ENCODE measurements at places on chromosomes 5 and 9.

GRCh38 chr5:169914766-169915165, 65.5 kb downstream of the INSYN2B start:
- no peak for DNase-seq

- DNase-seq = no peak
Measured at GRCh38 chr9:123346026-123346425, 10.0 kb upstream of the CRB2 start.

DNA sequence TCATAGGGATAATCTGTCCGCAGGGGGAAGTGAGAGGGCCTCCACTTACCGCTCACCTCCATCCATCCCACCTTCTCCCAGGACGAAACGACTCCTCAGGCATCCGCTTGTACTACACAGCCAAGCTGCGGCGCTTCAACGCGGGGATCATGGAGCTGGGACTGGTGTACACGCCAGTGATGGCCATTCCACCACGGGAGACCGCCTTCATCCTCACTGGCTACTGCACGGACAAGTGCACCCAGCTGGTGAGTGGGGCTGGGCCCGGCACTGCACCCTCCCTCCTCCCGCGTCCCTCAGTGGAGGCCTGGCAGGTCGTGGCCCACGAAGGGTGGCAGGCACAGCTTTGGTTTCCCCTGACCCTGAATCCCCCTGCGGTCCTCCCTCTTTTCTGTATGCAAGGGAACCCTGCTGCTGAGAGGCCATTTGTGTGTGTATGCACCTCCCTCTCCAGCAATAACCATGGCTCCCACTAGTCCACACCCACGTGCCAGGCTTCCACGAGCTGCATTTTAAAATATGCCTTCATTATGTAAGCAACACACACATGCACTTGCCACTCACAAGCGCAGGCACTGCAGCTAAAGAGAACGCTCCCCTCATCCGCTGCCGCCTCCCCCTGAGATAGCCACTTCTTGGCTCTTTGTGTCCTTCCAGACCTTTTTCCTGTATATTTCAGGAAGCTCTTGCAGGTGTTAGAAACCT, 11.8 kb downstream of the DBH start:
- no peak for DNase-seq

DNA sequence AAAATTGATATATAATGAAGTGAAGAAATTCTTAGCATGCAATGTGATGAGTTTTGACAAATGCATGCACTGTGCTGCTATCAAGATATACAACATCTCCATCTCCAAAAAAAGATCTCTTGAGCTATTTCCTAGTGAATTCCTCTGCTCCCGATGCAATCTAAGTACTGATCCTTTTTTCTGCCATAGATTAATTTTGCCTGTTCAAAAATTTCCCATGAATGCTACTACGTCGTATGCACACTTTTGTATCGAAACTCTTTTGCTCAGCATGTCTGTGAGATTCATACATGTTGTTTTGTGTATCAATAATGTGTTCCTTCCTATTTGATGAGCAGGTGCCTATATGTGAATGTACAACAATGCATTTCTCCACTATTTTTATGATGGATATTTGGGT, 647.4 kb downstream of the MTRR start:
- DNase-seq = no peak

- no peak for DNase-seq
Measured at GRCh38 chr5:59683311-59683710, 210.2 kb downstream of the PDE4D start.

DNA sequence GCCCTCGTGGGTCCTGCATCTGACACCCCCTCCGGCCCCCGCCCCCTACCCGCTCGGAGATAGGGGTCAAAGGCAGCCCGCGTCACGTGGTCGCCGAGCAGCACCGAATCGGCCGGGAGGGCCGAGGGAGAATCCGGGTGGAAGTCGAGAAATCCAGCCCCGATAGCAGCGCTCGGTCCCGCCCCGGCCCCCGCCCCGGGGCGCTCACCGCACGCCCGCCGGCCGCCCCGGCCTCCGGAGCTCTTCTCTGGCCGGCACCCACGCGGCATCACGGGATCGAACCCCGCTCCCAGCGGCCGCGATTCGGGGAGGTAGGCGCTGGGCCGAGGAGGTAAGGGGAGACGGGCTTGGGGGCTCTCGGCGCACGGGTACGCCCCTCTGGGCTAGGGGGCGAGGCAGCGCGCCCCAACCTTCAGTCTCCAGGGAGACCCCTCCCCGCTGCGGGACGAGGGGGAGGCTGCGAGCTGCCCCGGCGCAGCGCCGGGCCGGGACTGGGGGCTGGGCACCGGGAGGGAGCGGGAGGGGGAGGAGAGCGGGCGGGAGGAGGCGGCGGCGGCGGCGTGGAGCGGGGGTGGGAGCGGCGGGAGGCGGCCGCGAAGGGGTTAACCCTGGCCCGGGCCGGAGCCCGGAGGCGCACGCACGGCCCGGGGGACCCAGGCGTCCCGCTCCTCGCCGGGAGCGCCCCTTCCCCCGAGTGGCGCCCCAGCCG, 22.1 kb upstream of the NDST1 start:
- DNase-seq = no peak

GRCh38 chr5:119385136-119385535, 29.3 kb downstream of the TNFAIP8 start:
- no peak for DNase-seq

DNA sequence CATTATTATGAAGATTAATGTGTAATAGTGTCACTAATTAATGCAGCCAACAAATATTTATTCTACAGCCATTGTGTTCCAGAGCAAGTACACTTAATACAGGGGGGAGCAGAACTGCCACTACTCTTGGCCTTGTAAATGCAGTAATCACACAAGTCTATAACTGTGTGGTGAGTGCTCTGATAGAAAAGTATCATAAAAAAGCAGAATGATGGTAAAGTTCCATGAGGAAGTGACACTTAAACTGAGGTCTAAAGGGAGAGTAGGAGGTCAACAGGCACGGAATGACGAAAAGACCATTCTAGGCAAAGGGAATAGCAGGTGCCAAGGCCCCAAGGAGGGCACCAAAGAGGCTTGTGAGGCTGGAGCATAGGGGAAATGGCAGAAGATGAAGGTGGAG, 142.9 kb downstream of the OSTF1 start:
- DNase-seq = no peak

GRCh38 chr5:9115093-9115492, 430.8 kb downstream of the SEMA5A start:
- no peak for DNase-seq

DNA sequence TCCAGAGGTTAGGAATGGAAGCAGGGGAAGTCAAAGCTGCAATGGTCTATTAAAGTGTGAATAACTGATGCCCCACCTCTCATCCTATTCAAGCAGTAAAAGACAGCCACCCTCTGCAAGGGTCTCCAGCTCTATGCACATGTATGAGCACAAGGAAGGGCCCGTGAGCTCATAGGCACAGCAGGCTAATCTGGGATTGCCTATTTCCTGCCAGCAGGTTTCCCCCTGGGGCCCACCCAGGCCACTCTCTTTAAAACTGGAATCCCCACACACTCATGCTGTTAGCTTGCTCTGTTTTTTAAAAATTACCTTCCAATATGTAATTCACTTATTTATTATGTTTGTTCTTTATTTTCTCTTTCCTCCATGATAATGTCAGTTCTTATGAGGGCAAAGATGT, 48.7 kb upstream of the ZNF366 start:
- no peak for DNase-seq

DNA sequence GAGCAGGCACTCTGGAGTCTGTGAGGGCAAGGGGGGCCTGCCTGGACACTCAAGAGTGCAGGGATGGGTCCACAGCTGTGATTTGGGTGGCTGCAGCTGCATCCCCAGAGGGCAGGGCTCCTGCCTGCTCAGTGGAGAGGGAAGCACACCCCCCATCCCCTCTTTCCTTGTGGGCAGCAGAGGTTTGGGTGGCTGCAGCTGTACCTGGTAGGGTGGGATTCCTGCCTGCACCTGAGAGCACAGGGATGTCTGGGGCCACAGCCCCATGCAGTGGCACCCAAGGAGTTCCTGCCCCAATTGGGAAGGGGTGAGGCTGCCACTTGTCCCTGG, 605.4 kb upstream of the FAM174A start:
- no peak for DNase-seq

GRCh38 chr5:112772124-112772523, 34.4 kb downstream of the APC start:
- DNase-seq = no peak

DNA sequence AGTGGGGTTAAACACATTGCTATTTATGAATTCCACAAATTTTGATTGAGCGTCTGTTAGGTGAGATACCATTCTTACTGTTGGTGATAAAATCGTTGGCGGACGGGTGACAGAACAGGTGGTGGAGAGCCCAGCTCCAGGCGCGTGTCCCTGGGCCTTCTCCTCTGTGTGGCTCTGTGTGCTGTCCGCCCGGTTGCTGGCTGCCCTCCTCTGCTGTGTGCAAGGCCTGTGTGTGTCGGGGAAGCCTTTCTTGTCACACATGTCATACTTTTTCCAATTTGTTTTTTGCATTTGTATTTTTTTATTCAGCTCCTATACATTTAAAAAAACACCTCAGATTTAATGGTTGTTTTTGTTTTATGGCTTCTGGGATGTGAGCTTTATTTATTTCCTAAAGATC, 33.9 kb downstream of the TENT4A start:
- no peak for DNase-seq

- no peak for DNase-seq
Measured at GRCh38 chr5:112960863-112961504, 15.6 kb upstream of the DCP2 start.

GRCh38 chr9:124365036-124365435, 50.2 kb downstream of the PSMB7 start:
- no peak for DNase-seq

Measured in GOT3 (cell line).